ENCODE measurements at places on chromosomes 5 and 9.

GRCh38 chr5:173835661-173836060 lies 52.5 kb upstream of the CPEB4 start:
- no peak for DNase-seq

DNA sequence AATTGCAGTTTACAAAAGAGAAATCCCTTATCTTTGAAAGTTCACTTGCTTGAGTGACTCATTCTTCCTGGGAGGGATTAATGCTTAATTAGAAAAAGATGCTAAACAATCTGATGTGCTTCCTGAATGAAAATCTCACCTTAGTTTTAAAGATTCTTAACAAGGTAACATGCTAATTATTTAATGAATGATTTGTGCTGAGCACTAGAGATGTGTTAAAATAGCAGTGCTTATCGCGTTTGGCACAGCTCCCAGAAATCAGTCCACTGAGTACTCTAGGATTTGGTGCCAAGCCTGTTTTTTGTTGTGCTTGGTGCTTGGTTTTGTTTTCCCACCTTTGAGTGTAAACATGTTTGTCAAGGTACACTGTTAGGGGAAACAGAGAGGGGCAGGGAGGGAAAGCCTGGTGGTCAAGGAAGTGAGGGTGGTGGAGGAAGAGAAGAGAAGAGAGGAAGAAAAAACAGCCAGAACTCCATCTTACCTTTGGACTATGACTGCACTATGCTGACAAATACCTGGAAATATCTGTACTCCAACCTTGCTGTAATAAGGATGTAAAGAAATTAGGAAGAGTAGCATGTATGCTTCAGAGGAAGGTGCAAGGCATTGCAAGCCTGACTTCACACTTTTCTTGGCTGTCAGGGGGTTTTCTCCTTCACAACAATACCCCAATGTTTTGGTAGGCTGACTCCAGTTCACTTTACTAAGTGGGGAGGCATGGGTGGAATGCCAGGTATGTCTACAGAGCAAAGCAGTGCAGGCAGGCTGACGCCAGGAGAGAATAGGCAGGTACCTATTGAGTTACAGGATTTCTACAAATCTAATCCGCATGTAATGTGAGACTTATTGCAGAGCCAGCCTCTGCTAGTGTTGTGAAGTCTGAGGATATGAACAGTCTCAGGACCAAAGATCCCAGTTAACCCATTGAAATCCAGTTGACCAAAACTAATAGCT lies 157.2 kb upstream of the ISL1 start:
- no peak for DNase-seq

DNA sequence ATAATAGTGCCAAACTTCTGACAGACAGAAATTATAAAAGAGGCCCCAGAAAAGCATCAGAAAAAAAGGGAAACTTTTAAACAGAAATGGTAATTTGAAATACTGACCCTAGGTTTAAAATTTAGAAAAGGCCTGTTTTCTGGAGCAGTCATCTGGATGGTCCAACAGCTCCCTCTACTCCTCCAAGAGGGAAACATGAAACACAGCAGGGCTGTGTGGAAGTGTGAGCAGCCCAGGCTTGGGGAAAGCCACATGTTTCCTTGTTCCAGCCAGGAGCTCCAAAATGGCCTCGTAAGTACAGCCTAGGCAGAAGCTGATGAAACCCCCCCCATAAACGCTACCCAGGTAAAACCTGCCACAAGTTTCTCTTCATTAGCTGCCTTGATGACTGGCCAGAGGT lies 499.3 kb upstream of the ADAMTS16 start:
- no peak for DNase-seq

DNA sequence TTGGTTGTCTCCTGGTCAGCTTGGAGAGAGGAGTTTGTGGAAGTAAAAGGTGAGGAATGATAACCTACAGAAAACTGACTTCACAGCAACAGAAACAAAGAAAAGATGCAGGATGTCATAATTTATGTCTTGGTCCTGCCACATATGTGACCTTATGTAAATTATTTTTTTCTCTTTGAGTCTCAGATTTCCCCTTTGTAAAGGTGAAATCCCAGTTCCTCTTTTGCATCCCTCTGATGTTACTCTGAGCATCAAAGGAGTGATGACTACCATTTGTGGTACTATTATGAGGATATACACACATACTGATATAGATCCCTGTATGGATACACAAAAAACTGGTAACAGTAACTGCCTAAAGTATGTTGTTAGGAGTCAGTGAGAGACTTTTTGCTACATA lies 1.4 kb upstream of the THG1L start:
- no peak for DNase-seq

DNA sequence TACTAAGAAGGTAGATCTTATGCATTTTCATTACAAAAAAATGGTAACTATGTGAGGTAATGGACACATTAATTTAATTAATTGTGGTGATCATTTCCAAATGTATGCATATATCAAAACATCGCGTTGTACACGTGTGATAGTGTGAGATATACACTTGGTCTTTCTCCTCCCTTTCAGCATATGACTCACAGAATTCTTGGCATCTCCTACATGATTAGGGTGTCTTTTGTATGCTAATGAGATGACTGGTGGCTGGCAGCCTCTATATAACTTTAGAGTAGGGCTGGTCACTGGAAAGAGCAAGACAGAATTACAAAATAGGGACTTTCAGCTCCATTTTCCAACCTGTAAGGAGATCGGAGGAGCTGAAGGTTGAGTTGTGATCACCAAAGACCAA lies 1167.6 kb downstream of the CDH12 start:
- no peak for DNase-seq

DNA sequence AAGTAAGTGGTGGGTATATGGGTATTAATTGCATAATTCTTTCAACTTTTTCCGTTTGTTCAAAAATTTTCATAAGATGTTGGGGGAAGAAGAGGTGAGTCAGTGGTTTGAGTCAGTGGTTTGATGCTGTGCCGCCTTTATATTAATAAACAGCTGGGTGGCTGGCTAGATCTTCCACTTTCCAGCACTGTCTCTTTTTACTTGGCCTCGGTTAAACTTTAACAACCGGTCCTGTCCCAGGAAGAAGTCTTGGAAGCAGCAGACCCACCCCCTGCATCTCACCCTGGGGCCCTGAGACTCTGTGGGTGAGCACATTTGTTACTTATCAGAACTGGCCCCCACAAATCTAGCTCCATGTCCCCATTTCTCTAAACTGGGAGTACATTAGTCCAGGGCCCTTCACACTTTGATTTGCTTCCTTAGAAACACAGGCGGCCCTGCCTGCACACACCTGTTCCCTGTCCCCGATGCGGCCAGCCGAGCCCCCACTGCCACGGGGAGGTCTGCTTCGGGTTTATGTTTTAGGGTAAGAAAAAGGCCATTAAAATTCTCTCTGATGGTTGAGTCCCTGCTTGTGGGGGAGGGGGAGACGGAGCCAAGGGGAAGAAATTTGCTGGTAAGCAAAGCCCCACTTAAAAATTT lies 90.7 kb downstream of the PTCH1 start:
- DNase-seq = no peak

GRCh38 chr9:13263511-13263910 lies 16.0 kb downstream of the MPDZ start:
- no peak for DNase-seq

DNA sequence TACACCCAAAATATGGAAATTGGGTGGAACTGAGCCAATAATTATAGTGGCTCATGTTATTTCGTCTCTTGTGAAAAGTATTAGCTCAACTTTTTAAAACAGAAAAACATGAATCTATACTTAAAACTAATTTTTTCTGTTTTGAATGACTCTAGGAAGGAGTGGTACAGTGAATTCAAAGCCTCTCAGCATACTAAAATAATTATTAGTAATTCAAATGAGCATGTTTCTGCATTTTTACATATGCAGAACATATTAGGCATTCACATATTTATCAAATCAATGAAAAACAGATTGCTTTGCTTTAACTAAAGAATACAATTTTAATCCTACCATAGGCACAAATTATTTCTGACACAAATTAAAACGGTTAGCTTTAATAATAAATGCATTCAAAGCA lies 54.3 kb downstream of the CSNK1A1 start:
- no peak for DNase-seq

DNA sequence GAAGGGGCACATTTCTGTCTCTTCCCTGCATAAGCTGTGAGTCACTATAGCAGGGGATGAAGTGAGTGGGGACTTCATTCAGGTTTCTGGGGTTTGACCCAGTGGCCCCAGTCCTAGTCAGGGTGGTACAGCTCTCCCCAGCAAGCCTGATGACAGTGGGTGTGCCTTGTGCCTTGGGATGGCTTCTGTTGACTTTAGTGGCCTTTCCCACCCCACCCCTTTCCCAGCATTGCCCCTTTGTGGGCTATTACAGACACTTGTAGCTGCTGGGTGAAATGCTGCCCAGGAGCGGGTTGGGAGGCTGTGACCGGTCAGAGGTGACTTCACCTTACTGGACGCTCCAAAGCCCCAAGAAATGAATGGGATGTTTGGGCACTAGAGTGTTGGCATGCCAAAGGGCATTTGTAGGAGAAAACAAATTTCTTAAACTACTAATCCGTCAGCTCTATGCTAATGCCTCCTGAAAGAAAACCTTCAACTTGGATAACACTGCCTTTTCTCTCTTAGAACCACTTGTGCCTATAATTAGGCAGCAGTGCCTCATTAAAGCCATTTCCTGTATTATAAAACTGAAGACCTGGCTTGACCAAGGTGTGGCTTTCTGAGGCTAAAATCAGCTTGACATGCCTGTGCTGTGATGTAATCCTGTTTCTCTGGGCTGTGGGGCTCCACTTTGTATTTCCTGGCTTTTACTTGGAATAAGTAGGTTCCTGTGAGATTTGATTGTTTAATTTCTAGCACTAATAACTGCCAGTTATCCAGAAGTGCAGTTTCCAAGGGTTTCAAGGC lies 119.0 kb upstream of the SLC25A48 start:
- DNase-seq = no peak

- DNase-seq = peak; percentile 50
These were observed 56.8 kb upstream of the TEX48 start for GRCh38 chr9:114738581-114739316.

DNA sequence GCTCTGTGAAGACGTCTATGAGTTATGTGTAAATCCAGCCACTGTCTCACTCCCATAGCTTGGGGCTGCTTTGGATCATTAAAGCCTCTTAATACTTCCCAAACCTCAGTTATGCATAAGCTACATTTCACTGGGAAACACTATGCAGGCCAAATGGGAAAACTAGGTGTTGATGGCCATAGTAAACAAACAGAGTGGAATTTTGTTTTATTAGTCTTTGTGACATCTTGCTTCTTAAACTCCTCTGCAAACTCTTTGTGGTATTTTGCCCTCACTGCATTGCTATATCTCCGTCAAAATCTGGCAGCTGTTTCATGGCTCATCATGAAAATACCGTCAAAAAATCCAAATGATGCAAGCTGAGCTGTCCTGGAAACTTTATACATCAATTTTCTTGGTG lies 167.2 kb upstream of the HMHB1 start:
- no peak for DNase-seq

- DNase-seq = no peak
These were observed 446.2 kb upstream of the TRPC7 start for GRCh38 chr5:136811551-136811950.

GRCh38 chr5:69034898-69035297 lies 58.9 kb upstream of the SLC30A5 start:
- DNase-seq = no peak

DNA sequence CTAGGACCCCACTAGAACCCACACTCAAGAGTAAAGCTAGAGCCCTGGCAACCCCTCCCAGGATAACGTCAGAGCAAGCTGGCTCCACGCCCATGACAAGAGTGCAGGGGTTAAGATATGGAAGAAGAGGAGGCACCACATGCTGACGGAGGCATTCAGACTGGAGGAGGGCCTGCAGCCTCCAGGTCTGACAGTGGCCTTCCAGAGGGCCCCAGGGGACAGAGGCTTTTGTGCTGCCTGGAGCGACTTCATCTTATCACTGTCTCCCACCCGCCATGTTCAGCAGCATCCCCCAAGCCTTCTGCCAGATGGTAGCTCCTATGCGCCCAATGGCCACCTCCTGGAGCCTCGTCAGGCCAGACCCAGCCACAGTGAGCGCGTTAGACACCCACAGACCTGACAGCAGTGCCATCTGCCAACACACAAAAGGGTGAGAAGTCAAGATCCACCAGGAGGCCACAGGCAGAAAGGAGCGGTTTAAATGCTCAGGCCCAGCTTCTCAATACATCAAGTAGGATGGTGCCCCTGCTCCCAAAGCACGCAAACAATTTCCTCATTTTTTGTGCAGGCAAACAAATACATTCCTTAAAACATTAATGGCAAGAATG lies 65.8 kb downstream of the C5orf15 start:
- DNase-seq = no peak

- DNase-seq = no peak
These were observed 346.5 kb upstream of the ADAMTSL1 start for GRCh38 chr9:18127499-18127875.

DNA sequence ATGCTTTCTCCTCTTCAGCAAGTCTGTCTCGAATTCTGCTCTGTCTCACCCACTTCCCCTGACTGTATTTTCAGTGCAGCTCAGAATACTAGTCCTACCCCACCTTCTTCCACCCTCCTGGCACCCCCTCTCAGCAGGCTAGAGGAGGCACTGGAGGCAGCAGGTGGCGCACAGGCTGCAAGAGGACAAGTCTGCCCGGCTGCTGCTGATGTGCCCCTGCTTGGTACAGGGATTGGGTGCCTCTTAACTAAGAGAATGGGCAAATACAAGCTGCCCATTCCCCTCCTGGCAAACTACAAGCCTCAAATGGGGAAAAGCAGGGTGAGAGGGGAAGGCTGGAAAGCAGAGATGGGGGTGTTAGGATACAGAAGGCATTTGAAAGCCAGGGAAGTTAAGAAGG lies 5.1 kb downstream of the TLN1 start:
- no peak for DNase-seq

DNA sequence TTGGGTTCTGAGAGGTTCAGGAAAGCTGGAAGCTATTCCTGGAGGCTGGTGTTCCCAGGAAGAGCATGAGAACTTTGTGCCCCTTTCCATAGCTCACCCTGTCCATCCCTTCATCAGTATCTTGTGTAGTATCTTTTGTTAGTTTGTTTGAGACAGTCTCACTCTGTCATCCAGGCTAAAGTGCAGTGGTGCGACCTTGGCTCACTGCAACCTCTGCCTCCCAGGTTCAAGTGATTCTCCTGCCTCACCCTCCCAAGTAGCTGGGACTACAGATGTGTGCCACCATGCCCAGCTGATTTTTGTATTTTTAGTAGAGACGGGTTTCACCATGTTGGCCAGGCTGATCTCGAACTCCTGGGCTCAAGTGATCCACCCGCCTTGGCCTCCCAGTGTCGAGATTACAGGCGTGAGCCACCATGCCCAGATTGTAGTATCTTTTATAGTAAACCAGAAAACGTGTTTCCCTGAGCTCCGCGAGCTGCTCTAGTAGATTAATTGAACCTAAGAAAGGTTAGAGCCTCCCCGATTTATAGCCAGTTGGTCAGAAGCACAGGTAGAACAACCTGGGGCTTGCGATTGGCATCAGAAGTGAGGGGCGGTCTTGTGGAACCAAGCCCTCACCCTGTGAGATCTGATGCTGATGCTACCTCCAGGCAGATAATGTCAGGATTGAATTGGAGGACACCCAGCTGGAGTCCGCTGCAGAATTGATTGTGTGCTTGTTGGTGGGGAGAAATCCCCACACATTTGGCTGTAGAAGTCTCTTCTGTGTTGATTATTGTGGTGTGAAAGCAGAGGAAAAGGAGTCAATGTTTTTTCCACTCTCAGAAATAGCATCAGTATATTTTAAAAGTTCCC lies 32.3 kb downstream of the ATP6V0E1 start:
- DNase-seq = no peak

Measured in stimulated activated CD4-positive, alpha-beta T cell treated with anti-CD3 and anti-CD28 coated beads, Interleukin-1b, Interleukin-23, amount 100 ng/mL, for 1 hour (primary cell).